ENCODE measurements at places on chromosomes 5 and 9. TPM values are rescaled to one million over a fixed set of nuclear protein-coding genes. Genes with fewer than 3 reads are reported as not detected.

The ACTBL2 gene
- not detected for total RNA-seq

The CHSY3 gene
- not detected for total RNA-seq

The MYORG gene
- 1.2 TPM for total RNA-seq

The INSL4 gene
- not detected for total RNA-seq

The CER1 gene
- not detected for total RNA-seq

The CSF2 gene
- 240 TPM for total RNA-seq

The CEP78 gene
- 34.6 TPM for total RNA-seq

The ELAVL2 gene
- total RNA-seq, result not detected

The AGPAT2 gene
- 14.7 TPM for total RNA-seq

The ZMAT2 gene
- total RNA-seq, result 63.3 TPM

The SMIM33 gene
- total RNA-seq, result 0.54 TPM

The TEK gene
- total RNA-seq, result not detected

The TRIM7 gene
- 0.56 TPM for total RNA-seq

The DMRT1 gene
- not detected for total RNA-seq

The TJP2 gene
- total RNA-seq, result 25.9 TPM

The PHF24 gene
- total RNA-seq, result not detected

The NHP2 gene
- 139 TPM for total RNA-seq

The PCDHB11 gene
- total RNA-seq, result not detected

The PCDHA10 gene
- total RNA-seq, result not detected

The GPR150 gene
- 0.54 TPM for total RNA-seq

The CAVIN4 gene
- 0.12 TPM for total RNA-seq

The NRARP gene
- total RNA-seq, result 1.5 TPM

The PPP2R2B gene
- total RNA-seq, result 1.3 TPM

The CTNNA1 gene
- 53.9 TPM for total RNA-seq

The DIPK1B gene
- 0.29 TPM for total RNA-seq

The SLC27A6 gene
- not detected for total RNA-seq

The PRR16 gene
- not detected for total RNA-seq

The DNAJC18 gene
- total RNA-seq, result 19.1 TPM

The AK1 gene
- 58.5 TPM for total RNA-seq

The GRXCR2 gene
- not detected for total RNA-seq

The PDGFRB gene
- total RNA-seq, result 11.4 TPM

The F2RL2 gene
- total RNA-seq, result not detected

The SLC36A2 gene
- total RNA-seq, result not detected

The CDC20B gene
- total RNA-seq, result 0.17 TPM

The LIFR gene
- total RNA-seq, result not detected

The PCDHGC3 gene
- total RNA-seq, result 0.07 TPM

The ANAPC2 gene
- 77.9 TPM for total RNA-seq
